MM.1S (cell line): ENCODE measurements at places on chromosomes 6 and 20.

DNA sequence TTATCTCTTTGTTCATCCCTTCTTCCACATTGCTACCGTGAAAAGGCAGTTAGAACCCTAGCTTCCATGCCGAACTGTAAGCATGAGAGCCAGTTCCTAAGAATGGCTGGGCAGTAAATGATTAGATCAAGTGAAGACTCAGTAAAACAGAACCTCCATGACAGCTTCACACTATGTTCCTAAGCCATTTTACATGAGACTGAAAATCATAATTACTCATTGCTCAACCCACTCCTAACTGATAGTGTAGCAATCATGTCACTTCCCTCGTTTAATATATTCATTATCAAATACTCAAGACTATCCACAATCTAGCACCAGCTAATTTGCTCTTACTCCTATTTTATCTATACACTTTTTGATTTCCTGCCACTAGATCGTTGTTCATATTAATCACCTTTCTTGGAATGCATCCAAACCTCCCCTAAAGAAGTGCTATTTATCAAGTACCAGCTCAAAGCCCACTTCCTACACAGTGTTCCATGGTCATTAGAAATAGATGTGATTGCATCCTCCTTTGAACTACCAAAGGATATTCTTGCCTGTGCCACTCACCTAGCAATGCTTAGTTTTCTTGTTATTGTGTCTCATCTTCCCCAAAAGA is 6.0 kb downstream of the TMEM30A start:
- no peaks in the 10 kb centered on the region for H3K27me3 ChIP-seq
- no peak overlapping the region for H3K4me3 ChIP-seq
- DNase-seq = no peak
- H3K4me1 ChIP-seq = peaks cover 13% of the 10 kb centered on the region

DNA sequence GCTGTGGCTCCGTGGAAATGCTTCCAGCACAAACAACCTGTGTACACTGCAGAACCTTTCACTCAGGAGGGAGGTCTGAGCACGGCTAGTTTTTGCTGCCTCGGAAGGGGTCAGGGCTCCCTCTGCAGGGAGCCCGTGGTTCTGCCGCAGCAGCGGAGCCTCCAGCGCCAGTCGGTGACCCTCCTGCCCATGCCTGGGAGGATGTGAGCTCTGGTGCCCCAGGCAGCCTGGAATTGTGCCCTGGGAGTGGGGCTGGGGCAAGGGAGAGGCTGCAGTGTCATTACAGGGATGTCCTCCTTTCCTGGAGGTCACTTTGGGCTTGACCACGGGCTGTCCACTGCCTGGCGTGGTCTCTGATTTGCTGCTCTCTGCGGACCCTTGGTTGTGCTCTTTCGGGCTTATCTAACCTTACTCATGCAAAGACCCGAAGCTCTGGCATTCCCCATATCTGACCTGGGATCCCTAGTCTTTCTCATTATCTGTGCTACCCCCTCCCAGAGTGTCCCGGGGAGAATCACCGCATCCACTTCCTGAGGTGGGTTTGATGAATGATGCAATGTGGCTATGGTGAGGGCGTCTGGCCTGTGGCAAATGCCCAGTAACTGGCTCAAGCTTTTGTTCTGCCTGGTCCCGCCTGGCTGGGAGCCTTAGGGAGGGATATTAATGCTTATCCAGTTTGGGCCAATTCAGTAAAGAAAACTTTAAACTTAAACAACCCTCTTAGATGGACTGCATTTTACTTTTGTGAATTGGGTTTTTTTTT is 59.6 kb upstream of the TAGAP start:
- DNase-seq = peak; percentile 43
- H3K27me3 ChIP-seq = no peaks in the 10 kb centered on the region; the same call in 1 of the 2 replicates
- H3K27ac ChIP-seq = no peak overlapping the region
- H3K4me3 ChIP-seq = no peak overlapping the region
- no peaks in the 10 kb centered on the region for H3K36me3 ChIP-seq

DNA sequence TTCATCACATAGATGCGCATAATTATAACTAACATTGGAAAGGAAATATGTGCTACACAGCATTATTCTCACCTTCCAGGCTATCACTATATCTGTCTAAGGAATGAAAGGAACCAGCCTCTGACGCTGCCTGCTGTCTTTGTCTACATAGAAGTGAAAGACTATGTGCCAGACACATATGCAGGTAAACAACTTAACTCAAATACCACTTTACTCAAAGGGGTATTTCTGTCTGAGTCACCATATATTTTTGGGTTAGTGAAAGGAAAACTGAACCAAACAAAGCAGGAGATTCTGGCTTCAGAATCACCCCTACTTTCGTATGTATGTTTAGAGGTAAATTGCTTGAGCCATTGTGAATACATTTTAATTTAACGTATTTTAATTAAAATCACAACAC is 328.6 kb upstream of the PLCB4 start:
- no peak overlapping the region for H3K27ac ChIP-seq
- H3K4me1 ChIP-seq = no peaks in the 10 kb centered on the region
- no peak overlapping the region for H3K4me3 ChIP-seq
- no peaks in the 10 kb centered on the region for H3K36me3 ChIP-seq
- H3K27me3 ChIP-seq = no peaks in the 10 kb centered on the region
- DNase-seq = no peak

- no peak for DNase-seq
- no peaks in the 10 kb centered on the region for H3K4me1 ChIP-seq
- H3K27me3 ChIP-seq = no peaks in the 10 kb centered on the region
- H3K36me3 ChIP-seq = no peaks in the 10 kb centered on the region; the same call in 1 of the 2 replicates
- no peak overlapping the region for H3K27ac ChIP-seq
Observed at GRCh38 chr6:42819803-42820511, 38.1 kb downstream of the BICRAL start.

GRCh38 chr6:38134704-38135088 is 315.2 kb downstream of the ZFAND3 start:
- H3K4me3 ChIP-seq = no peak overlapping the region
- no peaks in the 10 kb centered on the region for H3K36me3 ChIP-seq
- H3K4me1 ChIP-seq = 0 out of 2 replicates have a peak, but pooled peaks cover 5% of the 10 kb centered on the region

DNA sequence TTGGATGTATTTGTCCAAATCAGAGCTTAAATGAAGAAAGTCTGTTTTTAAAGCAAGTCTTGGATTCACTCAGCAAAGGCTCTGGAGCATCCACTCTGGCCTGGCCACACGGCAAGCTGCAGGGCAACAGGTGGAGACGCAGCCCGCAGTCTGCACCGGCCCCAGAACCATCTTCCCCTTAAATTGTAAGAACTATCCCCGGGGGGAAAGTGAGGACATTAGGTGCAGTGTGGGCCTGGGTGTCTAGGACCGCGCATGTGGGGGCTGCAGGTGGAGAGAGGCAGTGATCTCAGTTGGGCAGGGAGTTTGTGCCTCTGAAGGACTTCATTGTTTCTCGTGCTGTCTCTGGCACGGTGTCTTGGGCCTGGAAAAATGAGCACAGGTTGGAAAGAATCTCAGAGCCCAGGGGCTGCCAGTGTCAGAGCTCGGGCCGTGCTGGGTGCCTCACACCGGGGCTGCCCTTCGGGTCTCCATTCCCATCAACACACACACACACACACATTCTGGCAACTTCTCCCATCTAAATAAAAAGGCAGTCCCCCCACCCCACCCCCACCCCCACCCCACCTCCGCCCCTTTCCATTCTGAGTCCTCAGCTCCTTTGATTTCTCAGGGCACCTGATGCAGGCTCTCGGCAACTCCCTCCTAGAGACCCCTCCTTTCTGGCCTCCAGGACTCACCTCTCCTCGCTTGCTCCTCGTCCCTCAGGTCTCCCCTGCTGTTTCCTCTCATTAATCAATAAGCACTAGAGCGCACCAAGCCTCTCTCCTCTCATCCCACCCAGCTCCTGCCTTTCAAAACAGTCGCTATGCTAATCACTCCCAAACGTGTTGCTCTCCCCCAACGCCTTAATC is 48.4 kb downstream of the FOXF2 start:
- H3K27me3 ChIP-seq = no peaks in the 10 kb centered on the region
- H3K4me1 ChIP-seq = no peaks in the 10 kb centered on the region
- H3K27ac ChIP-seq = no peak overlapping the region
- H3K36me3 ChIP-seq = no peaks in the 10 kb centered on the region
- no peak overlapping the region for H3K4me3 ChIP-seq

GRCh38 chr6:4661391-4661790 is 114.8 kb upstream of the CDYL start:
- no peaks in the 10 kb centered on the region for H3K4me1 ChIP-seq
- no peaks in the 10 kb centered on the region for H3K36me3 ChIP-seq
- no peaks in the 10 kb centered on the region for H3K27me3 ChIP-seq
- no peak overlapping the region for H3K27ac ChIP-seq
- no peak overlapping the region for H3K4me3 ChIP-seq

- peak within 1 kb of the TSS; percentile 94 for H3K4me3 ChIP-seq
- DNase-seq = peak; percentile 72
- no peaks in the 10 kb centered on the region for H3K4me1 ChIP-seq
- H3K36me3 ChIP-seq = no peaks in the 10 kb centered on the region
- no peak within 1 kb of the TSS for H3K27ac ChIP-seq
Observed at GRCh38 chr20:1225783-1226654, at the start of gene RAD21L1. Gene RAD21L1, plus strand, starts transcription at chr20:1226044. Its CDS starts 2,410 bp downstream, at chr20:1228454.

- no peak overlapping the region for H3K27ac ChIP-seq
- H3K27me3 ChIP-seq = no peaks in the 10 kb centered on the region
- no peak for DNase-seq
- H3K4me1 ChIP-seq = no peaks in the 10 kb centered on the region
Observed at GRCh38 chr6:39207416-39208222, 21.7 kb downstream of the KCNK5 start.

GRCh38 chr6:75023634-75024033 is 182.2 kb downstream of the COL12A1 start:
- H3K27ac ChIP-seq = no peak overlapping the region
- no peaks in the 10 kb centered on the region for H3K27me3 ChIP-seq
- no peak for DNase-seq

GRCh38 chr6:21992178-21992967 is 304.5 kb downstream of the PRL start:
- no peaks in the 10 kb centered on the region for H3K36me3 ChIP-seq
- H3K4me1 ChIP-seq = no peaks in the 10 kb centered on the region
- H3K27me3 ChIP-seq = no peaks in the 10 kb centered on the region
- H3K27ac ChIP-seq = no peak overlapping the region
- no peak for DNase-seq
- no peak overlapping the region for H3K4me3 ChIP-seq

- H3K36me3 ChIP-seq = no peaks in the 10 kb centered on the region
- no peak for DNase-seq
- H3K27ac ChIP-seq = no peak overlapping the region
- no peaks in the 10 kb centered on the region for H3K27me3 ChIP-seq
- no peak overlapping the region for H3K4me3 ChIP-seq
- no peaks in the 10 kb centered on the region for H3K4me1 ChIP-seq
Observed at GRCh38 chr6:55798571-55798970, 76.8 kb downstream of the BMP5 start.

DNA sequence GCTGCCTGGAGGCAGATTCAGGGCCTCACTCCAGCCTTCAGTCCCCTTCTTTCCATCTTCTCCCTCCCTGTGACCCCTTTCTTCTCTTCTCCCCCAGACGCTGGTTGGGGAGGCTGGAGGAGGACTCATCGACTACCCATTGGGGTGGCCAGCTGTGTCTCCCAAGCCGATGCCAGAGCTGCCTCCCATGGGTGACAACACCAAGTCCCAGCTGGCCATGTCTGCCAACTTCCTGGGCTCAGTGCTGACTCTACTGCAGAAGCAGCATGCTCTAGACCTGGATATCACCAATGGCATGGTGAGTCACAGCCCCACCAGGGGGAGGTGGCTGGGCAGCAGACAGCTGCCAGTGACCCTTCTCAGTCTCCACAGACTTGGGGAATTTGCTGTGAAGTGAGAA is 12.9 kb downstream of the BPIFB4 start:
- no peaks in the 10 kb centered on the region for H3K36me3 ChIP-seq
- no peak overlapping the region for H3K4me3 ChIP-seq
- DNase-seq = no peak
- H3K4me1 ChIP-seq = no peaks in the 10 kb centered on the region

DNA sequence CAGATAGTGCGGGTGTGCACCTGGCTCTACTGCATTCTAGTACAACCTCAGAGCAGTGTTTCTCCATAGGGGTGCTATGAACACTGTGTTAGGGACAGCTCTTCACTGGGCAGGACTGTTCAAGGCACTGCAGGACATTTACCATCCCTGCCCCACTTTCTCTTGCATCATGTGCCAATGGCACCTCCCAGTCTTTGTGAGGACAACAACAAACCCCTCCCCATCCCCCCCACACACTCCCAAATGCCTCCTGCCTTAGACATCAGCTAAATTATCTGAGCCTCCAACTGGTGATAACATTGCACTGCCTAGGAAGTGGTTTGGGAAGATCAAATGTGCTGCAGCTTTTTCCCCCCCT is 98.9 kb downstream of the FYN start:
- H3K4me1 ChIP-seq = peaks cover 12% of the 10 kb centered on the region
- no peaks in the 10 kb centered on the region for H3K36me3 ChIP-seq
- H3K27me3 ChIP-seq = no peaks in the 10 kb centered on the region
- H3K27ac ChIP-seq = no peak overlapping the region

- H3K4me3 ChIP-seq = no peak overlapping the region
- H3K4me1 ChIP-seq = no peaks in the 10 kb centered on the region
- H3K27ac ChIP-seq = no peak overlapping the region
- no peaks in the 10 kb centered on the region for H3K36me3 ChIP-seq
Observed at GRCh38 chr6:52016915-52017748, 70.3 kb downstream of the PKHD1 start.

GRCh38 chr20:49762940-49763766 is 49.5 kb upstream of the B4GALT5 start:
- no peak overlapping the region for H3K4me3 ChIP-seq
- H3K27ac ChIP-seq = no peak overlapping the region
- no peaks in the 10 kb centered on the region for H3K27me3 ChIP-seq
- DNase-seq = no peak
- H3K4me1 ChIP-seq = peaks cover 1% of the 10 kb centered on the region
- no peaks in the 10 kb centered on the region for H3K36me3 ChIP-seq

GRCh38 chr6:11773013-11773412 is 5.6 kb downstream of the ADTRP start:
- H3K36me3 ChIP-seq = no peaks in the 10 kb centered on the region
- H3K4me1 ChIP-seq = peaks cover 13% of the 10 kb centered on the region
- H3K27ac ChIP-seq = no peak overlapping the region
- no peaks in the 10 kb centered on the region for H3K27me3 ChIP-seq
- DNase-seq = no peak
- no peak overlapping the region for H3K4me3 ChIP-seq

DNA sequence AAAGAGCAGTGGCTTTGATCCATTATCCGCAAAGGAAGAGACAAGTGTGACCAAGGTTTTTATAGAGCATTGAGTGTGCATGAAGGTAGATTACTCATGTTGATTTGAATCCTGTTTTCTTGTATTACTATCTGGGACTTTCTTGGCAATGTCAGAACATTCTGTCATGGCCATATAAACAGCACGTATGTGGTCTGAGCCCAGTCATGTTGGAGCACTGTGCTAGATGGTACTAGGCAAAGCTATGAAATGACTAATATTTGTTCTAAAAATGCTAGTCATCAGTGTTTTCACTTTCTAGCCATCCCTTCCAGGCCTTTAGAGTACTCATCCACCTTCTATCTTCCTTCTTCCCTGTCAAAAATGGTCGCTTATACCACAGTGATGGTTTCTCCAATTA is 278.6 kb upstream of the FLRT3 start:
- no peaks in the 10 kb centered on the region for H3K36me3 ChIP-seq
- H3K27ac ChIP-seq = no peak overlapping the region
- H3K4me3 ChIP-seq = no peak overlapping the region
- DNase-seq = no peak
- H3K27me3 ChIP-seq = no peaks in the 10 kb centered on the region
